ENCODE measurements at places on chromosomes 12 and 14.

- no peak for DNase-seq
Measured at GRCh38 chr14:35383569-35384454, 20.7 kb downstream of the NFKBIA start.

GRCh38 chr12:111355201-111355925 lies 13.5 kb downstream of the PHETA1 start:
- DNase-seq, result no peak

- DNase-seq, result peak; percentile 95
Measured at GRCh38 chr14:105481886-105482457, 4.7 kb upstream of the CRIP1 start.

DNA sequence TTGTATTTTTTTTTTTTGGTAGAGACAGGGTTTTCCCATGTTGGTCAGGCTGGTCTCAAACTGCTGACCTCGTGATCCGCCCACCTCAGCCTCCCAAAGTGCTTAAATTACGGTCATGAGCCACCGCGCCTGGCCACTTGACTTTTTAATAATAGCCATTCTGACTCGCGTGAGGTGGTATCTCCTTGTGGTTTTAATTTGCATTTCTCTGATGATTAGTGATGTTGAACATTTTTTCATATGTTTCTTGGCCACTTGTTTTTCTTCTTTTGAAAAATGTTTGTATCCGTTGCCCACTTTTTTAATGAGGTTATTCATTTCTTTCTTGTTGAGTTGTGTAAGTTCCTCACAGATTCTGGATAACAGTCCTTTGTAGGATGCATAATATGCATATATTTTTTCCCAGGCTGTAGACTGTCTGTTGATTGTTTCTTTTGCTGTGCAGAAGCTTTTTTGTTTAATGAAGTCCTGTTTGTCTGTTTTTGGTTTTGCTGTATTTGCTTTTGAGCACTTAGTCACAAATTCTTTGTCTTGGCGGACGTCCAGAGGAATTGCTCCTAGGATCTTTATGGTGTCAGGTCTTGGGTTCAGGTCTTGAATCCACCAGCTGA lies 10.3 kb upstream of the PGAM5 start:
- no peak for DNase-seq

GRCh38 chr12:3097836-3098235 lies 20.7 kb downstream of the TSPAN9 start:
- DNase-seq, result no peak

Data from activated CD4-positive, alpha-beta T cell treated with anti-CD3 and anti-CD28 coated beads, Interleukin-2, Interleukin-6, amounts not matched to agents 100 ng/mL and 50 ng/mL, durations not matched to agents 16 hours and 8 hours (primary cell).